ENCODE measurements at places on chromosomes 12 and 14. TPM values are rescaled to one million over a fixed set of nuclear protein-coding genes. Genes with fewer than 3 reads are reported as not detected.

Gene CELA1
- not detected for total RNA-seq

Gene FGF6
- total RNA-seq: not detected

Gene A2ML1
- not detected for total RNA-seq

Gene NTN4
- 43.1 TPM for total RNA-seq

Gene TOX4
- 26.9 TPM for total RNA-seq

Gene TAS2R7
- total RNA-seq: not detected

DNA sequence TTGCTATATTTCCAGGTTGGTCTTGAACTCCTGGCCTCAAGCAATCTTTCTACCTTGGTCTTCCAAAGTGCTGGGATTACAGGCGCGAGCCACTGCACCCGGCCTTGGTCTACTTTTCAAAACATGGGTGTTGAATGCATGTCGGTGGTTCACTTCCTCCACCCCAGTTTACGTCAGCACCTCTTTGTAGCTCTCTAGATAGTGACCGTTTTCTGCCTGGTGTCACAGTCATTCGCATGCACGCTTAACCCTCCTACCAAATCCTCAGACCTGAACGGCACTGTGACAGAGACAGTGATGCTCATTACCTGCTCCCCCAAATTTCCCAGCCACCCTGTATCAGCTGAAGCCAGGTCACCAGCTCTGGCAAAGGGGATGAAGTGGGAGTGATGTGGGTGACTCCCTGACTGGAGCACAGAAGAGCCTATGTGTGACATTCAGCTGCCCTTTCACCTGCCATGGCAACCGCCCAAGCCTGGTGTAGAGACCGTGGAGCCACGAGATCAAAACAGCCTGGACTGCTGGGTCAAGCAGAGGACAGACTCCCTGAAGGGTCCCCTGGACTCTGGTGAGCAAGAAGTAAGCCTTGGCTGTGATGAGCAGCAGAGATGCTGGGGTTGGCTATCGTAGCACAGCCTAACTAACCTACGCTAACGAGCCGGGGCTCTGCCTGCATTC is 66.2 kb upstream of the GPR68 start:
- no peak for DNase-seq

GRCh38 chr14:97977651-97978261 is 1180.6 kb downstream of the VRK1 start:
- peak; percentile 64 for DNase-seq

- no peak for DNase-seq
Measured at GRCh38 chr14:90644882-90645281, 171.3 kb downstream of the TTC7B start.

DNA sequence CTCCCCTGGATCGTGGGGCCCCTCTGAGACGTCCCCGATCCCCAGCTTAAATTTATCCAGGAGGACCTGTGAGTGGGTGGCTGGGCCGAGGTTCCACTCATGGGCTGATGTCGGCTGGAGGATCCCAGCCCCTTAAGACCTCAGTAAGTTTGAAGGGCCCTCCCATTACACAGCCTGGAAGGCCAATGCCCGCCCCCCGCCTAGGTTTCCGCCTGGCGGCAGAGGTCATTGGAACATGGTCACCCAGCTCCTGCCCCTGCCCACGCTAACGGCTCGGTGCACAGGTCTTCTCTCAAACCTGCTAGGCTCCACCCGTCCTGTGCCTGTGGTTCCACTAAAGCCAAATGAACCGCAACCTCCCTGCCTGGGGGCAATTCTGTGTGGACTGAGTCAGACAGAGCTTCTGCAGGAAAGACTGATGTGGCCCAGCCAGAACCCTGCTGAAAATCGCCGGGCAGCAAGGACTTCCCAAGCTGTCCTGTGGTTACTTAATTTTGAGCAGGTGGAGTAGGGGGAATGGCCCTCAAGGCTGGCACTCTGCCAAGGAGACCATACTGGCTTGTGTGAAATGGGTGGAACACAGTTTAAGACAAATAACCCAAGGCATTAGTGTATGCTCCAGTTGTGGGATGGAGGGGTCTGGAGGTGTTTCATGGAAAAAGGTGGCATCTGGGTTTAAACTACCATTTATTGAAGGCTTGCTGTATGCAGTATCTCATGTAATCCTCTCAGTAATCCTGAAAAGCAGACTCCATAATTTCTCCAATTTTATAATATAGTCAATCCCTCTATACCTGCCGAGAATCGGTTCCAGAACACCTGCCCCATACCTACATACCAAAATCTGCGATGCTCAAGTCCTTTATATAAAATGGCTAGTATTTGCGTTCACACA is 903 bp upstream of the NT5DC3 start:
- DNase-seq: peak; percentile 97

DNA sequence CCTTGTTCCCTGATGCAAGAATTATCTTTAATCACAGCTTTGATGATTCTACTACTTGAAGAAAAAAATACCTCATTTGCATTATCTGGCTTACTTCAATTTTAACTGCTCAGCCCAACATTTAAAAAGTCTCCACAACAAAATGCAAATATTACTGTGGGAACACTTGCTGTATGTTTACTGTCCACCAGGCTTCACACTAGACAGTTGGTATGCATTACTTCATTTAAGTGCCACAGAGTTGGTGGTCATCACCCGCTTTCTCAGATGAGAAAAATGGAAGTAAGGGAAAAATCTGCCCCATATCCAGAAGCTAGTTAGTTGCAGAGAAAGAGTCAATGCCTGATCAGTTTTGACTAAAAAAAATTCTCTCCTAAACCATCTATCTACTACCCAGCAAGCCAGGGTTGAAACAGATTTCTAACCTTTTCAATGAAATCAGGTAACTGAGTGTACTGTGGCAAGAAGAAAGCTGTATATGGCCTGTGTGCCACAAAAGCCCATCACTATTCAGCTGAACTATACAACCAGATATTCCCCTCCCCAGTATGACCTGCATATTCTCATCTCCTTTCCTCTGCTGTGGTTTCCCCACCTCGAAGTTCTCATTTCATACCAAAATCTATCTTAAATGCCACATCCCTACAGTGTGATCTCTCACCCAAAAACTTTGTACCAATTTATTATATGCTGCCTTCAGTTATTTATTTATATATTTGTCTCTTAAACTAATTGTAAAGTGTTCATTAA is 90.3 kb downstream of the ATP2B1 start:
- no peak for DNase-seq

DNA sequence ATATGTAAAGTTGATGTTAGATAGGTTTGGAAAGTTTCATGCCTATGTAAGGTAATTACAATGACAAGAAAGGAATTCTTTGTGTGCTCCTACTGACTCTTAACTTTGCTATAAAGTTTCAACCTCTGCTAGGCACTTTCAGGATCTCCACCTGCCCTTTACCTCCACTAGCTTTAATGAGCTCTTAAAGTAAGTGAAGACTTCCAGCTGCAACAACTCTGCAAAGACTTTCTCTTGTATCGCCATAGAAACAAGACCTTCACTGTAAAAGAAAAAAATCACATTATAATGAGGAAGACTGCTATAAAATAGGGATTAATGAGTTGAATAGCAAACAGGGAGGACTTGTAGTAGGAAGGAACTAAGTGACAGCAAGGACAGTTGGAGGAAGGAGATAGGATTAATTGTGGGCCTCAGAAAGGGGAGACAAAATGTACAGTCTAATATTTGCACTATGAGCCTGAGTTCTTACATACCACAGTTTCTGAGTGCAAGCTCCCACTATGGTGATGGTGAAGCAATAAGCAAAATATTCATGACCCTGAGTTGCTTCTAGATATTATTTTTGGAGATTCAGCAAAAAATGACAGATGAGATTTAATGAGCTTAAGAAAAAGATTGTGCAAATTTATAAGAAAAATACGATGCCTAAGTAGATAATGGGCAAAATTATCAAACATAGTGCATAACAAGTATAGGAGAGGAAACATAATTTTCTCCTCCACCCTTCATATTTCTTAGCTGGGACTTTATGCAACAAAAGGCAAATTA is 66.7 kb downstream of the DHRS2 start:
- no peak for DNase-seq

GRCh38 chr12:113231235-113232088 is 10.2 kb downstream of the TPCN1 start:
- DNase-seq: no peak
